D721Med (cell line): ENCODE measurements at places on chromosomes 6 and 20.

- no peak for DNase-seq
Measured at GRCh38 chr20:53872081-53872541, 198.3 kb downstream of the BCAS1 start.

- DNase-seq = no peak
Measured at GRCh38 chr6:112912416-112913101, 565.4 kb downstream of the RFPL4B start.

DNA sequence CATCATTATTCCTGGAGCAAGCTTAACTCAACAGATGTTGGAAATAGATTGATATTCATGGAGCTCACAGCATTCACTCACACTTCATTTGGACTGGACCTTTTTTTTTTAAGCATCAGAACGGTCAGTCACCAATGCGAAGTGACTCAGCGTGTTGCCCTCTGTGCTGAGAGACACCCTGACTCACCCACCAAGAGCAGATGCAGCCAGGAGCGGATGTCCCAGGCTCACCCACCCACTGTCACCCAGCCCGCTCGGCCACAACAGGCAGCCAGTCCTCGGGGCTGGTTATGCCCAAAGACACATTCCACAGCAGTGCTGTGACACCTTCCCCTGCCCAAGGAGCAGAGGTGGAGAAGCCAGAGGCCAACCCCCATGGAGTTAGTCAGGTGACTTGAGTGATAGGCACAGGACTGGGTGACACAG, 15.7 kb downstream of the RNASET2 start:
- DNase-seq = no peak

DNA sequence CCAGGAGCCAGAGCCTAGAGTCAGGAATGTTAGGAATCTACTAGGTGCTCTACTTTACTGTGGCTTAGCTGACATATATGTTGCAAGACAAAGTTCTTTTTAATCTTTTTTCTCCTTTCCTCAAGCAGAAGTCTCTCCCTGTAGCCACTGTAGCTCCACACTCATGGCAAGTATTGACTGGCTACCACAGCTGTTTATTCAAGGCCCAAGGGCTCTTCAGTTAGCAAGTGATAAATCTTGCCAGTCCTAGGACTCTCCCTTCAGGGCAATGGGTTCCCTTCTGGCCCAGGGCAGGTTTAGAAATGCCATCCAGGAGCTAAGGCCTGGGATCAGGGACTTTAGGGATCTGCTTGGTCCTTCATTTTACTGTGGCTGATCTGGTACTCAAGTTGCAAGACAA, 82.0 kb upstream of the TNFRSF21 start:
- no peak for DNase-seq

GRCh38 chr6:170269151-170269845, 21.6 kb downstream of the DLL1 start:
- DNase-seq = no peak

DNA sequence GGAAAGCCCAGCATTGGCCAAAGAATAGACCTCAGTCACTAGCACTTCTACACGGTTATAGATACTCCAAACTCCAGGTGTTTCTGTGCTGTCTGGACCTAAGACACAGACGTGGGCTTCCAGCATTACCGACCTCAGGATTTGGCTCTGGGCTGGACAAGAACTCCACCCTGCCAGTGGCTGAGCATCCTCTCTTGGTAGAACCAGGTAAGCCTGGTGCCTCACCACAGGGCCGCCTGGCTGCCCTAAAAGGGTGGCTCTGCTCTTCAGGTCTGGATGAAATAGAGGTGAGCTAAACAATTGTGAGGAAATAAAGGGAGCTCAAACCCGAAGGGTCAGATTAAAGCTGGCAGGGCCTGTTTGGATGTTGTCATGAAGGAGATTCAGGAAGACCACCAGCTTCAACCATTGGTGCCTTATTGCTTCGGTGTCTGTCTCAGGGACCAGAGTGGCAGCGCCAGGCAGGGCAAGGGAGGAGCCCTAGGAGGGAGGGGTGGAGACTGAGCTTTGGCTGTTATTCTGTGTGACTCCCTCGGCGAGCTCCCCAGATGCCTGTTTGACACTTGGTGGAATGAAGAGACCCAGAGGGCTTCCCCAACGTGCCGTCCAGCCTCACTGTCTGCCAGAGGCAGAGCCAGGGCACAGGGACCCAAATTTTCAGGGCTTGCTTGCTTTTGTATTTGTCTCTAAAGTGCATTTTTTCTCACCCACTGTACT, 8.6 kb downstream of the SYNDIG1 start:
- no peak for DNase-seq
